ENCODE measurements at places on chromosomes 6 and 20.

GRCh38 chr6:14658886-14659561, 541.5 kb downstream of the CD83 start:
- no peak for DNase-seq

GRCh38 chr6:52271852-52272460, 12.6 kb downstream of the MCM3 start:
- DNase-seq = no peak

DNA sequence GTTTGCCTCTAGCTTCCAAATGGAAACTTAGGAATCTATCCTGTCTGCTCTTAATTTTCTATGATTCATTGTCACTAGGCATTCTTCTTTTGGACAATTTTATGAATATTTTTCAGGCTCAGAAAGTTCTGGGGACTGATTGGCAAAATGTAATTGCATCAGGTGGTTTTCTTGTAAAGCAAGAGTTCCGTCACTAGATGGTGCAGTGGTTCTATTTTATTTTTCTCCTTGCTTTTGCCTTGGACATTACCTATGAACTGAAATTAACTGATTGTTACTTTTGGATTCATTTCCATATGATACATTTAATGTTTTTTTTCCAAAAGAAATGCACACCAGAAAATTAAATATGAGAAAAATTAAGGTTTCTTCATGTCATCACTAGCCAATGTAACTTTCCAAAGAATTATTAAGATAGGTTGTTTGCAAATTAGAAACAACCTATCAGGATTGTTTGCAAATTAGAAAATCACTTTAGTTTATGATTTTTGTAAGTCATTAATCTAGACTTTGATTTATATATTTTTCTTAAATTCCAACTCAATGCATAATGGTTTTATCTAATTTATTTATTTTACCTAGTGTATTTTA, 48.0 kb downstream of the TMEM170B start:
- DNase-seq = no peak

DNA sequence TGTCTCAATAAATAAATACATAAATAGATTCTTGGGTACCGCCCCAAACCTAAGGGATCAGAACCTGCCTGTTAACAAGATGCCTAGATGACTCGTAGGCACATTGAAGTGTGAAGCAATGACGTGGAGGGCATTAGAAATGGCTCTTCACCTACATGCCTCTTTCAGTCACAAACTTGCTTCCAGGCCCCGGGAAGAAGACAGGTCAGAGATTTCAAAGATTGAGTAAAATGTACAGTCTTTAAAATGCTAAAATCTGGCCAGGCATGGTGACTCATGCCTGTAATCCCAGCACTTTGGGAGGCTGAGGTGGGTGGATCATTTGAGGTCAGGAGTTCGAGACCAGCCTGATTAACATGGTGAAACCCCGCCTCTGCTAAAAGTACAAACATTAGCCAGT, 480.8 kb upstream of the JARID2 start:
- no peak for DNase-seq

- DNase-seq = no peak
Measured at GRCh38 chr20:24148372-24148771, 159.8 kb upstream of the GGTLC1 start.

DNA sequence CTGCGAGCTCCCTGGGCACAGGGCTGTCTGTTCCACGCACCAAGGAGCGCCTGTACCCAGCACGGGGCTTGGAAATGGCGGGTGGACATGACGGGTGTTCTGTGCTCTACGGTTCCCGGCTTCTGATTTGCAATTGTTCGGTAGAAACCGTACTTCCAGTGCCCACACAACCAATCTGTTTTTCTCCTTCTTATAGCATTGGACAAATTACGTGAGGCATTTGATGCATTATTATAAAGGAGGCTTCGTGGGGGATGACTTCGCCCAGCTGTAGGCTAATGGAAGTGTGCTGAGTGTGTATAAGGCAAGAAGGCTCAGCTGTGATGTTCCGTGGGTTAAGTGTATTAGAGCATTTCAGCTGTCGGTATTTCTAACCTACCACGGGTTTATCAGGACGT, 9.8 kb upstream of the RPS21 start:
- no peak for DNase-seq

DNA sequence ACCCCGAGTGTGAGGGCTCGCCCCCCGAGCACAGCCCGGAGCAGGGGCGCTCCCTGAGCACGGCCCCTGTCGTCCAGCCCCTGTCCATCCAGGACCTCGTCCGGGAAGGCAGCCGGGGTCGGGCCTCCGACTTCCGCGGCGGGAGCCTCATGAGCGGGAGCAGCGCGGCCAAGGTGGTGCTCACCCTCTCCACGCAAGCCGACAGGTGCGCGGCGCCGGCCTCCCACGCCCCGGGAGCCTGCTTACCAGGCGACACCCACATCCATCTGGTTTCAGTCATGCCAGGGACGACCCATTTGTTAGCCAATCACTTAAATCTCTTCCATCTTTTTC, 73.5 kb upstream of the PBOV1 start:
- DNase-seq = no peak

- DNase-seq = no peak
Measured at GRCh38 chr6:81844686-81845085, 92.2 kb upstream of the TENT5A start.

DNA sequence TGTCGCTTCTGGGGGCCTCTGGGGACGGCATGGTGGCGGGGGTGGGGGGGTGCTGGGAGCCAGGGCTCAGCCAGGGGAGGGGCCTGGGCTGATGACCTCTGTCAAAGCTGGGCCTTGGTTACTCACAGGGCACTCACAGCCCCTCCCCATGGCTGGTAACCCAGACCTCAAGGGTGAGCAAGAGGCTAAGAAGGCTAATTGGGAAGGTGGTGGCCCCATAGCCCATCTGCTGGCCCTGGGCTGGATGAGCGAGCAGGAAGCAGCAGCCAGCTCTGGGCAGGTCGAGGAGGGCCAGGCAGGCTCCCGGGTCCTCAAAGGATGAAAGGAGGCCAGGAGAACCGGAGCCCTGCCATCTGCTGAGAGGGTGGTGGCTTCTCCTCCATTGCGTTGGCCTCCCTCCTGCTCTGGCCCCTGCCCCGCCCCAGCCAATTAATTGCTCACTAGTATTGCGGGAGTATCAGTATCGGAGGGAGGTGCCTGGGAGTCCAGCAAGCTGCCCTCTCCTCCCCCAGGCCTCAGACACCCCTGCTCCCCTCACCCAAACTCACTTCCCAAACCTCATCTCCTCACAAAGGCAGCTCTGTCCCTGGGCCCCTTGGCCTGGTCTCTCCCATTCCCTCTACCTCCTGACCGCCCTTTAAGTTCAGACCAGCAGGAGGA, 1.0 kb upstream of the CDSN start:
- DNase-seq = no peak

GRCh38 chr20:62824476-62825332, 7.9 kb downstream of the COL9A3 start:
- no peak for DNase-seq

- DNase-seq = no peak
Measured at GRCh38 chr6:79862711-79863110, 84.6 kb downstream of the ELOVL4 start.

DNA sequence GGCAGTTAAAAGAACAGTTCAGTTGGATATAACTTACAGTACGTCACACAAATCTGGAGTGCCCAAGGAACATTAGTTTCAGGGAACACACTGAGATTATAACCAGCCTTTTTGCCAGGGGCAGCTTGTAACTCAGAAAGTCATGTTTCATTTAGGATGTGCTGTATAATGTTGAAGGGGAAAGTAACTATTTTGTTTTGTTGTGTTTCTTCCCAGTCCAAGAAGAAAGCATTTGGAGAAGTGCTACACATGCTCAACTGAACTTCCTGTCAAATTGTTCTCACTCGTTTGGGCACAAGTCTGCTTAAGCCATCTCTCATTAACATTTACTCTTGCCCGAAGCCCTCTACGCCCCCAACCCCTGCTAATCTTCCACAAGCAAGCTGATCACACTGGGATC, 157.9 kb downstream of the BTBD9 start:
- DNase-seq = no peak

DNA sequence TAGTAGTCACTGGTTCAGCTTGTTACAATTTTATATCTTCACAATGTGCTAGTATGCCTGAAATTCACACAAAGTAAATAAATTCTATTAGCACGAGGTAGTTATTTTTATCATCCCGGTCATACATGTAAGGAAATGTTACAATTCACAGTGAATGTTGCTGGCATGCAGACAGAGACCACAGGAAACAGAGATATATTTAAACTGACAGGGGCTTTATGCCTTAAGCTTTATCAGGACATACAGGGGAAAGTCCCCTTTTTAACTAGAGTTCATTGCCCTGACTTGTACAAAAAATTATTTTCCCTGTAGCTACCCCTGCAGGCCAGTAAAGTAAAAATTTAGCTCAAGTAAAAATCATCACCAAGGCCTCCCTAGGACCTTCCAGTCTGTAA, 712.0 kb upstream of the NRSN1 start:
- no peak for DNase-seq

GRCh38 chr20:53427951-53428350, 165.7 kb downstream of the ZNF217 start:
- DNase-seq = no peak

DNA sequence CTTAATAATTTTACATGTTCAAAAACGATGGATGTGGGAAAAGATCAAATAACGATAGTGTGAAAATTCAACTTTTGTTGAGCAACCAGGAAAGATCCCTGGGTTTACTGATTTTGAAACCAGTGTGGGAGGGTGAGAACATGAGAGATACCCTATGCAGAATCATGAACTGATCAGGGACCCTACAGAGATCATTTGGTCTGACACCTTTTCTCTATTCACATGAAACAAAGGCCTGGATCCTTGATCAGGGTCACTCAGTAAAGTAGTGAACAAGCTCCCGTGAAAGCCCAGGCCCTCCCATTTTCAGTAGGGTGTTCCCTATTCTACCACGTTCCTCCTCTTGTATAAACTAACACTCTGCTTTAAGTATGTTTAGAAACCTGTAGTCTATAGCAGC, 60.5 kb upstream of the DUSP22 start:
- no peak for DNase-seq

DNA sequence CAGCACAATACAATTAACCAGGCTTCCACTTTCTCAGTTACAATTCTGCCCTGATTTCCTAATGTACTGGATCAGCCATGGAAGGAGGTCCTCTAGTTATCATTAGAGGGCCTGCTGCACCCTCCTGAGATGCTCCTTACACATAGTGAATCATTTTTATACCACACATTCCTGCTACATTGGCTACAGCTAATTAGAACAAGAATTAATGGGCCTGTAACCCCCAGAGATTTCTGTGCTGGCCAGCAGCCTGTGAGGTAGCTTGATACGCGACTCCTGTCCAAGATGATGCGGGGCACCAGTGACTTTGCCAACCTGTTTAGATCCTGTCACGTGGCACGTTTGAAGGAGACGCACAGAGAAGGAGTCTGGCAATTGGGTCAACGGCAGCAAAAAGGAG, 422.8 kb downstream of the EPM2A start:
- no peak for DNase-seq
